ENCODE measurements at places on chromosomes 1 and 21.

DNA sequence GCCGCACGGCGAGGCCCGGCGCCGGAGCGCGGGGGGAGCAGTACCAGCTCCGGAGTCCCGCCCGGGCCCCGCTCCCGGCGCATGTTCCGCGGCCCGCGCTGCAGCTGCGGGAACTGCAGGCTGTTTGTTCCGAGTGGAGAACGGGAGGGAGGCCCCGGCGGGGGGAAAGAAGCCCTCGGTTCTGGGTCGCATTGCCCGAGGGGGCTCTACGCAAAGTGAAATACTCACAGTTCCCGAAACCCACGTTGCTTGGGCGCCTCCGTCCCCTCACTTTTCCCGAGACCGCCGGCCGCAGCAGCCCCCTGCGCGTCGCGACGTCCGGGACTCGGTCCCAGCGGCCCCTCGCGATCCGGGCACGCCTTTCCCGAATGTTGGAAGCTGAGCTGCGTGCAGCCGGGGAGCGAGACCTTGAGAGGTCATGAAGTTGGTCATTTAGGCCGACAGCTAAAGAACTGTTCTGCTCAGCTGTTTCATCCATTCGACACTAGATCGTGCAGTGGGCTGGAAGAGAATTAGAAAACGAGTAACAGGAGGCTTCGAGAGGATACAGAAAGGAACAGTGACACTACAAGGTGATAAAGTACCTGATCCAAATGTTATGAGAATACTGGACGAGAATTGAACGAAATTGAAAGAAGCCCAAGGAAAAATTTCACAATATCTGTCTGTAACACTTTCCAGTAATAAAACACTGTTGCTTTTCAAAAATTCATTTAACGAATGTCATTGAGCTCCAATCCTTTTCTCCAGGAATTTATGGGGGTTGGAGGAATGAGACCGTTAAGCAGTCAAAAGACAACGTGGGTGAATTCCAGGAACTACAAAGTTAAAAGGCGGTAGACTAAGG lies 657 bp upstream of the LIN9 start:
- DNase-seq, result no peak

DNA sequence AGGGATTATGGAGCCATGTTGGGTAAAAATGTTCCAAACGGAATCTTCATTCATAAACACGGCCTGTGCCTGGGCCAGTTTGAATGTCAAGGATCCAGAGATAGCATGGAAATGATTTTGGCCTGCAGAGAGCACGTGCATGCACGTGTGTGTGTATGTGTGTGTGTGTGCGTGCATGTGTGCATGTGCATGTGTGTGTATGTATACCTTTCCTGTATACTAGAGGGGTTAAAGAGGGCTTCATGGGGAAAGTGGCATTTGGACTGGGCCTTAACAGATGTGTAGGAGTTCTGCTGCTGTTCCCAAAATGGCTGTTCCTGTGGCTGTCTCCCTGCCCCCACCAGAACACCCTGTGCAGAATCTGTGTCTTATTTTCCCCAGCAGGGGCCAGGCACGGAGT lies 21.7 kb downstream of the TTC39A start:
- no peak for DNase-seq

DNA sequence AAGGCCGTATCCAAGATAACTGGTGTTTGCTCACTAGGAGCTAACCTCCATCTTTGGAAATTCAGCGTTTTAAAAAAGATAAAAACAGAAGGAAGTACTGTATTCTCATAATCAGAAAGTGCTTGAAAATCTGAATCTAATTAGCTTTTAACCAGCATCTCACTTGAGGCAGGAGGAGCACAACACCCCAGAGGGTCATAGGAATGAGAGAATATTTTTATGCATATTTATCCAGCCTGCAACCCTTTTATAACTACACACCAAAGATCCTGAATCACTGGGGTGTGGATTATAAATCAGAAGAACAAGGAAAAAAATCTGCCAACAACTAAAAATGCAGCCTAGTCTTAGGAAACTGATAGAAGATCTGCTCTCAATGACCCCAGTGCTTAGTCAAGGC lies 68.0 kb upstream of the PTCH2 start:
- no peak for DNase-seq

- no peak for DNase-seq
These were observed 38.6 kb downstream of the KCNH1 start for GRCh38 chr1:211095381-211095780.

- DNase-seq, result no peak
These were observed 39.1 kb upstream of the ZC3H11B start for GRCh38 chr1:219651993-219652392.

GRCh38 chr1:115337633-115338456 lies at the start of gene NGF:
Gene NGF, minus strand, starts transcription at chr1:115338249. Its CDS starts 51,454 bp downstream, at chr1:115286795.
- no peak for DNase-seq

DNA sequence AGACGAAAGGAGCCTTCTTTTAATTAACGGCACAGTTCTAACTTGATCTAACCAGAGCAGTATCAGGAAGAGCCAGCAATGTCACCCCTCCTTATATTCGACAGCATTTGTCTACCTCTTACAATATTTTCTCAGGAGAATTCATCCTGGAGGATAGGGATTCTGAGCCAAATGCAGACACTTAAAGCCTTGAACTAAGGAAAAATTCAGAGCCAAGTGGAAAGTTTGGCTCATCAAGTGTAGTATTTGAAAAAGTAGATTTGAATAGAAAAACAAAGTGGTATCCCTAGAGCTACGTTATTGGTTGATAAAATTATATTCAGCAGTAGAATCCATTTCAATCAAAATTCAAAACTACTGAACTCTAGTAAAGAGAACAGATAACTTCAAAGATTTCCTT lies 732.0 kb upstream of the ADGRL2 start:
- DNase-seq, result no peak

DNA sequence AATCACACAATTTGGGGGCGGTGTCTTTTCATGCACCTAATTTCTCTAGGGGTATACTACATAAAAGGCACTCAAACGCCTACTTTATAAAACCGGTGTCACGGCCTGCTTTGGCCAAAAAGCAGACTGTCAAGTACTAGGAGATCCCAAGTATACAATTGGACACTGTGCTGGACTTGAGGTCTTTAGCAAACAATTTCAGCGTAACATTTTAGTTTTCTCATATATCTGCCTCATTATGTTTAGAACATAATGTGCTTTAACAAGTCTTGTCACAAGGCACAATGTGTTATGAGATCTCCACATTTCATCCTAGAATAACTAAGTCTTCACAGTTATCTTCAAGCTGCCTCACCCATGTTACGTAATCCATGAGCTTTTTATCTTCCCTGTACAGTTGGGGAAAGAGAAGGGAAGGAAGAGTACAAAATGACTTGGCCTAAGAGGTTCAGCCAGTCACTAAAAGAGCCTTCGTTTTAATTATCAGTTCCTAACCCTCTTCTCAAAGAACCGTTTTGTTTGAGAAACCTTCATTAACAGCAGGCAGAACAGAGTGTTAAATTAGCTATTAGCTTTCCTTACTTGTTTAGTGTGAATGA lies 1.7 kb downstream of the SSX2IP start:
- DNase-seq, result no peak

DNA sequence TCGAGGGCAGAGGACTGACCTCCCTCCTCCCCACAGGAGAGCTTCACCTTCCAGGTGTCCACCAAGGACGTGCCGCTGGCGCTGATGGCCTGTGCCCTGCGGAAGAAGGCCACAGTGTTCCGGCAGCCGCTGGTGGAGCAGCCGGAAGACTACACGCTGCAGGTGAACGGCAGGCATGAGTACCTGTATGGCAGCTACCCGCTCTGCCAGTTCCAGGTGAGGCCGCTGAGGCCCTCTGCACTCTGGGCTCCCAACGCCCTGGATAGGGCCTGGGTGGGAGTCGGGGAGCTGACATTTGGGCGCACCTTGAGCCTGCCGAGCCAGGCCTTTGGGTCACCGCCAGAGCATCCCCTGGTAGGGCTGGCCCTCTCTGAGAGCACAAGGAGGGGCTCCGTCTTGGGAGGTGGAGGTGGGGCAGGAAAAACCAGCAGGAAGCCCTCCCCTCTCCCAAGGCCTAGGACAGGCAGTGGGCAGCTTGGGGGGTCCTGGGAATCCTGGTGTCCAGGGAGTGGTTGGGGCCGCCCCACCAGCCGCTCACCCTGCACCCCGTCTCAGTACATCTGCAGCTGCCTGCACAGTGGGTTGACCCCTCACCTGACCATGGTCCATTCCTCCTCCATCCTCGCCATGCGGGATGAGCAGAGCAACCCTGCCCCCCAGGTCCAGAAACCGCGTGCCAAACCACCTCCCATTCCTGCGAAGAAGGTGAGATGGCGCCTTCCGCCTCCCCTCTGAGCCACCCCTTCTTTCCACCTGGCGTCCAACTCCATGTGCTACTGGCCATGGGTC lies 65.1 kb downstream of the PIK3CD start:
- DNase-seq, result no peak

DNA sequence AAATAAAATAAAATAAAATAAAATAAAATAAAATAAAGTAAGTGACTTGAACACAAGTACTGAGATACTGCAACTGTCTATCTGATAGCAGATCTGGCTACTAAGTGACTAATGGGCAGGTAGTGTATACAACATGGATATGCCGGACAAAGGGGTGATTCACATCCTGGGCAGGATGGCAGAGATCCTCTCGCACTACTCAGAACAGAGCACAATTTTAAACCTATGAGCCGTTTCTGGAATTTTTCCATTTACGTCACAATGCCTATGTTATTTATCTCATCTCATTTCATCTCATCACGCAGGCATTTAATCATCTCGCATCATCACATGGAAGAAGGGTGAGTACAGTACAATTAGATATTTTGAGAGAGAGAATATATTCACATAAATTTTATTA lies 233.3 kb upstream of the COA6 start:
- DNase-seq, result peak; percentile 86

- DNase-seq, result no peak
These were observed 328.9 kb downstream of the PAPPA2 start for GRCh38 chr1:176791906-176792305.

All from H4 (cell line).